ENCODE measurements at places on chromosomes 6 and 20. TPM values are rescaled to one million over a fixed set of nuclear protein-coding genes. Genes with fewer than 3 reads are reported as not detected.

- peaks cover 50% of the 10 kb centered on the region for H3K4me1 ChIP-seq
- H3K27me3 ChIP-seq, result no peaks in the 10 kb centered on the region
- peak overlapping the region; percentile 97 for H3K27ac ChIP-seq
- no peaks in the 10 kb centered on the region for H3K36me3 ChIP-seq
- DNase-seq, result peak; percentile 49
These were observed 197.7 kb downstream of the BCAS1 start for GRCh38 chr20:53872561-53873229.

DNA sequence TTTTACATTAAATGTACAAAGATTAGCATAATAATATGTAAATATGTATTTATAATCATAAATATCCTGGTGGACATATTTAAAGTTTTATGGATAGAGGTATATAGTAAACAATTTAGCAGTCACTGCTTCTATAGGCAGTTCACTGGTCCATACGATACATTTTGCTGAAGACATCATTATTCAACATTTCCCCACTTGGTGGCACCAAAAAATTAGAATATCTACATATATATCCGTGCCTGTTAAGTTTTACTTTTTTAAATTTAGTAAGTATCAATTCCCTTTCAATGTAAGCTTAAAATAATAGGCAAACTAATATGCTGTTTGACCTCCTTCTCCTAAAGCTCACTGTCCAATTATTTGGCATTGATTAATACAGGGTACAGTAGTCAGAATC lies 64.2 kb downstream of the LMBRD1 start:
- no peak overlapping the region for H3K27ac ChIP-seq
- no peaks in the 10 kb centered on the region for H3K36me3 ChIP-seq
- H3K4me1 ChIP-seq, result peaks cover 3% of the 10 kb centered on the region

Gene SNAI1
- total RNA-seq, result 0.93 TPM

Gene ZNF76
- total RNA-seq, result 25.7 TPM

DNA sequence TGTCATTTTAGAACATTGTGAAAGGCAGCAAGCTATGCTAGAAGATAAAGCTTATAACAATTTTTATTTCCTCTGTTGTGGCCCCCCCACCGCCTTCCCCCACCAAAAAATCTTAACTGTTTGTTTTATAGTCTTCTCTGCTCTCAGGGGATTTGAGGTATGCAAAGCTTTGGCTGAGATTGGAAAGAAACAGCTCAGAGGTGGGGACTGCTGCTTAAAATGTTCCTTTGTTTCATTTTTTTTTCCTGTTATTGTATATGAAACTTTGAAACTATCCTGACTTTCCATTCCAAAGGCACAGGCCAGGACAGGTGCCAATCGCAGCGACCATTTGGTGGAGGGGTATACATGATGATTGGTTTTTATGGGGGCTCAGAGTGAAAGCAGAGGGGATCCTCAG lies 114.7 kb upstream of the PHACTR1 start:
- no peaks in the 10 kb centered on the region for H3K4me1 ChIP-seq
- H3K4me3 ChIP-seq, result no peak overlapping the region
- H3K27ac ChIP-seq, result no peak overlapping the region
- DNase-seq, result no peak
- H3K36me3 ChIP-seq, result no peaks in the 10 kb centered on the region

Gene MYBL2
- total RNA-seq, result 140 TPM

Gene WTAP
- 98.3 TPM for total RNA-seq

Gene PTPRT
- total RNA-seq, result not detected

Gene TRIM10
- not detected for total RNA-seq

DNA sequence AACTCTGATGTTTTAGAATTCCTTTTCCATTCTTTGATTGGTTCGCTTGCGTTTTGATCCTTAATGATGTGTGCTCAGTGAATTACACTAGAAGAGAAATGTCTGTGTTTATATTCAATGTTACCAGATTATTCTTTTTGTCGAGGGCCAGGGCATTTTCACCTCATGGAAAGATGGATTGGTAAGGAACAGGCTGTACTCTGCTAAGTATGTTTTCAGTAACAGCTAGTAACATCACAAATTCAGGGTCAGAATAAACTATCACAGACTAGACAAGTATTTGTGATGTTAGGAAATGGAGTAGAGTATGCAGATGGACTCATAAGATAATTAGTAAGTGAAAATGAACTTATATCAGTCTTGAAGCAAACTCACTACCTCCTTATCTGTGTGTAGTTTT lies 235.6 kb downstream of the SOX4 start:
- peaks cover 6% of the 10 kb centered on the region for H3K27me3 ChIP-seq
- peaks cover 11% of the 10 kb centered on the region for H3K4me1 ChIP-seq
- no peak overlapping the region for H3K4me3 ChIP-seq
- no peak for DNase-seq
- H3K27ac ChIP-seq, result no peak overlapping the region

DNA sequence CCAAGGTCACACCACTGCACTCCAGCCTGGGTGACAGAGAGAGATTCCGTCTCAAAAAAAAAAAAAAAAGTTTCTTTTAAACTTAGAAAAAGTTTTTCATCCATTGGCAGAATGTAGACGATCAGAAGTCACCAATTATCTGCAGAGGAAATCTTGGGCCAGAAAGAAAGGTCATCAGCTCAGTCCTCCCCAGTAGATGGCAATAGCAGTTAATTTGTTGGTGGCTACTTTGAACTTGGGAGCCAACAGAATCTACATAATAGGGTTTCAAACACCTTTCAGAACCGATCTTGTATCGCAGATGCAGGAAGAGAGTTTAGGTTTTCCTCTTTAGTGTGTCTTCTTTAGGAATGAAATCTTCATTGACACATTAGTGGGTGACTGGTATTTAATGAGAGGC lies 41.7 kb downstream of the LBP start:
- no peak overlapping the region for H3K27ac ChIP-seq
- H3K36me3 ChIP-seq, result no peaks in the 10 kb centered on the region
- H3K4me3 ChIP-seq, result no peak overlapping the region
- no peaks in the 10 kb centered on the region for H3K4me1 ChIP-seq

Gene CST7
- 44.7 TPM for total RNA-seq

Gene MAFB
- total RNA-seq, result not detected

DNA sequence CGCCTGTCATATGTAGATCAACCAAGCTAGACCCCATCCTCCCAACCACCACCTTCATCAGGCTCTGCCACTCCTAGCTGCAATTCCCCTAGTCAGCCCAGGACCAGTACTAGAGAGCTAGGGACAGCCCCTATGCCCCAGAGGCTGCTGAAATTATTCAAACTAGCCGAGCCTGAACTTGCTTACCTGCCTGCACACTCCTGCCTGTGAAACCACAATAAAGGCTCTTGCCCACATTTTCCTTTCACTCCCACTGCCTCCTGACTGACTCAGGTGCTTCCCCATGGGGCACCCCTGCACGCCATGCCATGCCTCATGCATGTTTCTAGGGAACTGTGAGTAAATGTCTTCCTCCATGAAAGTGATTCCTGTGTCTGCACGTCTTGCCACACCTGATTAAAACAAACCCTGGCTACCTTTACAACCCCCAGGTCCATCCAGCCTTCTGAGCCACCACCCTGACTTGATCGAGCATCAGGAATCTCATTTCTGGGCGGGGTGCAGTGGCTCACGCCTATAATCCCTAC lies 66.5 kb upstream of the IER3 start:
- H3K36me3 ChIP-seq, result peaks cover 69% of the 10 kb centered on the region
- H3K4me1 ChIP-seq, result peaks cover 81% of the 10 kb centered on the region
- H3K27ac ChIP-seq, result peak overlapping the region; percentile 98

Gene CARMIL1
- total RNA-seq, result 7.1 TPM

All from activated naive CD8-positive, alpha-beta T cell treated with anti-CD3 and anti-CD28 coated beads for 36 hours (primary cell).